RWPE1 (cell line): ENCODE measurements at places on chromosomes 5 and 9.

DNA sequence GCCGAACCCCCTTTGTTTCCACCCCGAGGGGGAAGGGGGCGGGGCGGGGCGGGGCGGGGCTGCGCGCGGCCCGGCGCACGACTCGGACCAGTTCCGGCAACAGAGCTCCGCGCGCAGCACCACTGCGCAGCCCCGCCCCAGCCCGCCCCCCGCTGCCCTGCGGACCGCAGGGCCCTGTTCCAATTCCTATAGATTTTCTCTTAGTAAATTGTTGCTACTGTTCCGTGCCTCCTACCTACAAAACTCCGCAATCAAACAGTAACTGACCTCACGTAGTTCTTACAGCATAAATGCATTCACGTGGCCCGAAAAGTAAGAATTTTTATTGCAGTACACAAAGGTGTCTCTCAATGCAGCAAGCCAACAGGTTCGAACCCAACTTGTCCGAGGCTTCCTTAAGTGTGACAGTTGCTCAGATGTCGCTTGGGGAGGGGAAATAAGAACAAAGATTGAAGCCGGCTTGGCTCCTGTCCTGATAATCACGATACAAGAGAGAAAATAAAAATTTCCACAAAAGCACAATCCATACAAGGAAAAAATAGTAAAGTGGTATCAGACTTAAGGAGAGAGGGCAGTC is 1.2 kb upstream of the RNF38 start:
- peak; percentile 93 for DNase-seq

DNA sequence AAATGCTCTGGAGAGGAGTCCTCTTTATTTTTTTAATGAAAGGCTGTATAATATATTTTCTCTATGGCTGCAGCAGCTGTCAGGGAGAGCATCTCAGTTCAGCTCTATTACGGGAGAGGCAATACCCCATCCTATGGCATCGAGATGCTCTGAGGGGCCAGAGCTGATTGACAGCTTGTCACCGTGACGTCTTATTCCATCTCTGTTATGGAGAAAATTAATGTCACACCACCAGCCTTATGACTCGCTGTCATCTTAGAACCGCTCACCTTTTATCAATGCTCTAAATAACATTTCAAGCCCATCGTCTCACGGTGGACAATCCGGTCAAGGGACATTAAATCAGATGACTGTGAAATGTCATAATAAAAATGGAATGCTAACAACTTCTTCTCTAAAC is 273.5 kb downstream of the SLF1 start:
- no peak for DNase-seq

DNA sequence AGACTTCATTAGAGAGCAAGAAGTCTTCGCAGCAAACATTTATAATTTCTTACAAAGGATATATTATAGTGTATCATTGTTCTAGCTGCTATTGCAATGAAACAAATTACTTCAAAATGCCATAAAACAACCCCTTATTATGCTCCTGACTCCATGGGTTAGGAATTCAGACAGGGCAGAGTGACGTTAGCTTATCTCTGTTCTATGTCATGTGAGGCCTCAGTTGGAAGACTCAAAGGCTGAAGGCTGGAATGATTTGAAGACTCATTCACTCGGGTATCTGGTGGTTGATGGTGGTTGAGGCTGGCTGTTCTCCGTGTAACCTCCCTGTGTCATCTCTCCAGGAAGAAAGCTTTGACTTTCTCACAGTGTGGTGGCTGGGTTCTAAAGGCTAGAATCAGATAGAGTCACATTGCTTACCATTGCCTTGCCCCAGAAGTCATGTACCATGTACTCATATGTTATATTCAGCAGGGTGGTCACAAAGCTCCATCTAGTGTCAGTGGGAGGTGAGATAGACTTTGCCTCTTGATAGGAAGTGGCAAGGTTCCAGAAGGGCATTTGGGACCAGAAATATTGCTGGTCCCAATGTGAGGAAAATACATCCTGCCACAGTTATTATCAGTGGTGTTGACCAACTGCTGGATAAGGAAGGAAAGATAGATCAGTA is 226.9 kb downstream of the TMEM38B start:
- DNase-seq: no peak

GRCh38 chr9:88574953-88575352 is 40.0 kb downstream of the NXNL2 start:
- no peak for DNase-seq

- peak; percentile 23 for DNase-seq
Observed at GRCh38 chr5:38029397-38030065, 189.7 kb upstream of the GDNF start.

GRCh38 chr9:76032038-76032796 is 141.7 kb downstream of the PCSK5 start:
- DNase-seq: no peak

- no peak for DNase-seq
Observed at GRCh38 chr9:122075135-122076030, 17.7 kb downstream of the TTLL11 start.

GRCh38 chr5:158162026-158162425 is 303.1 kb upstream of the CLINT1 start:
- no peak for DNase-seq

- no peak for DNase-seq
Observed at GRCh38 chr9:89915187-89915586, 310.4 kb downstream of the GADD45G start.

- DNase-seq: peak; percentile 38
Observed at GRCh38 chr9:113221800-113222481, 597 bp downstream of the SLC31A1 start.

DNA sequence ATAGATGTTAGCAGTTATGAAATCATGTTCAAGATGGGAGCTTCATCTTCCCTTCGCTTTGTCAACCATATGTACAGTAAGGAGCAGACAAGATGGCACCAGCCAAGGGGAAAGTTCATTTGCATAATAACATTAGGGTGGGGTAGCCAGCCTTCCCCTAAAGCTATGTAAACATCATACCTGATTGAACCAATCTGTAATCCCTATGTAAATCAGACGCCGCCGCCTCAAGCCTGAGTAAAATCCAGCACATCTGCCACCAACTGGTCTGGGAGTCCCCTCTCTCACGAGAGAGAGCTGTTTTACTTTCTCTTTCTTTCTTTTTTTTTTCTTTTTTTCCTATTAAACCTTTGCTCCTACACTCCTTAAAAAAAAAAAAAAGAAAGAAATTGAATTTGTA is 30.8 kb upstream of the REEP2 start:
- DNase-seq: no peak

- DNase-seq: peak; percentile 37
Observed at GRCh38 chr5:147522435-147522834, 12.6 kb upstream of the DPYSL3 start.

- DNase-seq: no peak
Observed at GRCh38 chr5:149413477-149414210, 34.6 kb upstream of the IL17B start.

DNA sequence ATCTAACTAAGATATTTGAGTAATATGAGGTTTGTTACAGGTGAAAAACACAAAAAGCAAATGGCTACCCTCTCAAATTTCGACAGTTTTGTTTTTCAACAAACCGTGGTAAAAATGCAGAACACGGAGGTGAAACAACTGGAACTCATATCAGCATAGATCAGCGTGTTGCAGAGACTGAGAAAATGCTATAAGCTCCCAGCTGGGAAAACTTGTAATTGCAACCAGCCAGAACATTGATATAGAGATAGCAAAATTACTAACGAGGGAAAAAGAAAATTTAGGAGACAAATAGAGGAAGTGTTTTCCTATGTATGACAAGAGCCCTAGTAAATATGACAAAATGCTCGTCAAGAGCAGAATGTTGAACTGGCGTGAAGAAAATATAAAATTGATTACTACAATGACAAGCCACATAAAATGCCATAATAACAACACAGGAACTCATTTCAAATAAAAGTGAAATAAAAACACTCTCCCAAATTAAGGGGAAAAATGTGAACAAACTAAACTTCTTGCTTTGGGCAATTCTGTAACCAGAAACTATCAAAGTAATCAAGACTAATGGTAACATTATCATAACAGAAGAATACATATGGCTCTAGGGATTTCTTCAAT is 1989.8 kb downstream of the EFNA5 start:
- DNase-seq: no peak

DNA sequence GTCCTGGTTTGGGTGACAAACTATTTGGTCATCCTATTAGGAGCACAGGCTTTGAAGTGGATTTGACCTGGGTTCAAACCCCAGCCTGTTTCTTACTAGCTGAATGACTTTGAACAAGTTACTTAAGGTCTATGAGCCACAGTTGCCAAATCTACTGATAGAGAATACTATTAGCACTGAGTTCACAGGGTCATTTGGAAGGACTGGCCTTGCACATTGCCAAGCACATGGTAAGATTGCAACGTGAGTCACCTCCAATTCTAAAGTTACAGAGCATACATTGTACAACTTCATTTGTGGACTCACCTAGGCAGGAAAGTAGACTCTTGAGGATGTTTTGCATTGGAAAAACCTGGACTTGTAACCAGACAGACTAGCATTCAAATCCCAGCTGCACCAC is 38.9 kb downstream of the MFAP3 start:
- DNase-seq: peak; percentile 28

DNA sequence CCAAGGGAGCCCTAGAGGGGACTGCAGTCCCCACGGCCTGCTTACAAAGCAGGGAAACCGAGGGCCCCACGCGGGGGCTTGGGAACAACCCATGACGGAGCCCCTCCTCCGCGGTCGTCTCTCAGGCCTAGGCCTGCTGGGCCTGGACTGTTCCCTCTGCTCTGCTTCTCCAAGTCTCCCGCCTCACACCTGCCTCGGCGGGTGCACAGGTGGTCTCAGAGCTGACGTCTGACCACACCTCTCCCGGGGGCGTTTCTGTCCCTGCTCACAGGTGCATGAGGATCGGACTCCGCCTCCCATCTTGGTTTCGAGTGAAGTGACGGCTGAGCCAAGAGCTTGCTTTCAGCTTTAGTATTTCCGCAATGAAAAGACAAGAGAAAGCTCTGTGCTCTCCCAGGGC is 72.1 kb downstream of the MRPL36 start:
- DNase-seq: no peak

- DNase-seq: no peak
Observed at GRCh38 chr9:72808446-72808768, 144.4 kb downstream of the ALDH1A1 start.

- DNase-seq: no peak
Observed at GRCh38 chr5:179738742-179739141, 6.1 kb downstream of the MAML1 start.

DNA sequence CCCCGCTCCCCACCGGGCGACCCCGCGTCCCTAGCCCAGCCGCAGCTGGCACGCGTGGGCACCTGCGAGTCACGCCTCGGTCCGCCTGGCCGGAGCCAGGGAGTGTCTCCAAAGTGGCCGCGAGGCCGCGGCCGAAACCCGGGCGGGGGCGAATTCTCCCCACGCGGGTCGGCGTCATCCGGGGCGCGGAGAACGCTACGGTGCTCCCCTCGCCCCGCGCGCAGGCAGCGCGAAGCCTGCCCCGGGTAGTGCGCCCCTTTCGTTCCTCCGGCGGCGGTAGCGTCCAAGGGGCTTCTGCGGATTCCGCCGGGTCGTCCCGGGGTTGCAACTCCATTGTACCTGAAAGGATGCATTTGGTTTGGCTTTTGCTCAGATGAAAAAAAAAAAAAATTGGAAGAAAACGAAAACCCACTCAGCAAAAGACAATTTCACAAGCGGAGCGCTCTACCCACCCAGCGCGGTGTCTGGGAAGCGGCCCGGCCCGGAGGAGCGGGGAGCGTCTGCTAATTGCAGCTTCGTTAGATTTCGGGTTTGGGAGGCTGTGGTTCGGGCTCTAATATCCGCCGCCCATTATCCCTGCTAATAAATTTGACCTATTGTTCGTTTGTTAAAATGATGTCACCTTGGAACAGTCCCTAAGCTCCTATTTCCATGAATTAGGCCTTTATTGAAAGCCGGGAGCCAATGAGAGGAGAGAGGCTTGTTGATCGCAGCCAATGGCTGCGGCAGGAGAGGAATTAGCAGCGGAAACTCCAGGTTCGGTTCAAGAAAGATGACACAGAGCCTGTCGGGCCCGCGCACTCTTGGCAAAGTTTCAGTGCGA is at the start of gene TLX3:
TSS of gene TLX3 (plus strand) at position 796 of the 823 bp plus-strand sequence. CDS start 118 bp downstream, outside the sequence.
- DNase-seq: peak; percentile 75

- DNase-seq: no peak
Observed at GRCh38 chr5:146762830-146763229, 115.7 kb downstream of the PPP2R2B start.

DNA sequence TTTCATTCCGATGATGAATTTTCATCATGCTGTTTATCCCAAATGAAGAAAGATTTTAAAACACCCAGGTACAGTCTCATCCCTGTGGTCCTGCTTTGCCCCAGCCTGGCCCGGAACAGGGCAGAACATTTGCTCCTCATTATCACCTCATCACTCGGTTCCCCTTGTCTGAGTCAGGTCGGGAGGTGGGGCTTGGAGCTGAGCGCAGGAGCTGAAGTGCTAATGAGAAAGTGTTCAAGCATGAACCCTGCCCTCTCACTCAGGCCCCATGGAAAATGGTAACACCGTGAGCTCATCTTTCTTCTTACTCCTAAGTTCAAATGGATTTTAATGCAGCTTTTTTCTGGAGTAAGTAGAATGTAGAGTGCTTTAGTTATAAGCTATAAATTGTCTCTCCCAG is 466.2 kb downstream of the KDM4C start:
- DNase-seq: no peak

DNA sequence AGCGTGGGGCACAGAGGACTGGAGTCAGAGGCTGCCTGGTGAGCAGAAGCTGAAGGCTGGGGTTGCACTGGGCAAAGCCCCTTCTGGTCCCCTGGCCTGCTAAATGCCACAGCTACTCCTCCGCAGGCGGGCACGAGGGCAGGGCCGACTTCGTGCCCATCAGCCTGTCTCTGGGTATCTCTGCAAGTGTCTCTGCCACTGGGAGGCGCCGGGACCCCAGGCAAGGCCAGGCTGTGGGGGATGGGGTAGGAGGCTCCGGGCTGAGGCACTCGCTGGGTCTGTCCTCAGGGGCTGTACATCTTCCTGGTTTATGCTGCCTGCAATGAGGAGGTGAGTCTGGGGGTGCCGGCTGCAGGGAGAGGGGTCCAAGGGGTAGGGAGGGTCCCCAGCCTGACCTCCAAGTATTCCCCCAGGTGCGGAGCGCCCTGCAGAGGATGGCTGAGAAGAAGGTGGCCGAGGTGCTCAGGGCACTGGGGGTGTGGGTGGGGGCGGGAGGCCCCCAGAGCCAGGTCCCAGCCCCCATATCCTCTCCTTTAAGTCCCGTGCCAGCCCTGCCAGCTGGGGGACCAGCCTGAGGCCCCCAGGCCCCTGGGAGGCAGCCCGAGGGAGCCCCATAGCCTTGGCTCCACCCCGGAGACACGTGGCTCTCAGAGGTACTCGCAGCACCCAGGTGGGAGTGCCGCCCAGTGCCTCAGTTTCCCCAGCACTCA is 25.1 kb downstream of the ADGRD2 start:
- no peak for DNase-seq

GRCh38 chr9:89621676-89622075 is 16.9 kb downstream of the GADD45G start:
- DNase-seq: no peak

DNA sequence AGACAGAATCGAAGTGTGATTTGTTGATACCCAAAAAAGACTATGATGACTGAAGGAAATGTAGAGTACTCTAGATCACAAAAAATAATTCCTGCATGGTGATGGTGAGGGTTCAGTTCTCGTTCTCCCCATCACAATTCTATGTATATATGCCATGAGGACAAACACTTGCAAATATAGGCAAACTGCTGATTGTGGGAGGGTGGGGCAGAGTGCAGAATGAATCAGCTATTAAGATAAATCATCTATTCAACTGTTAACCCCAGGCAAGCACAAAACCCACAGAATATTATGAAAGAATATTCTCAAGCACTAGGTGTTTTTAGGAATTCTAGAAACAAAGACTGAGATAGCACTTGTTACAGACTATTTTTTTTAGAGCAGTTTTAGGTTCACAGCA is 13.9 kb upstream of the UBLCP1 start:
- no peak for DNase-seq

- DNase-seq: peak; percentile 97
Observed at GRCh38 chr5:10479154-10479721, 37.6 kb downstream of the ROPN1L start.

GRCh38 chr5:32272746-32273145 is 40.0 kb downstream of the MTMR12 start:
- DNase-seq: no peak
